ENCODE measurements at places on chromosomes 3 and 15.

DNA sequence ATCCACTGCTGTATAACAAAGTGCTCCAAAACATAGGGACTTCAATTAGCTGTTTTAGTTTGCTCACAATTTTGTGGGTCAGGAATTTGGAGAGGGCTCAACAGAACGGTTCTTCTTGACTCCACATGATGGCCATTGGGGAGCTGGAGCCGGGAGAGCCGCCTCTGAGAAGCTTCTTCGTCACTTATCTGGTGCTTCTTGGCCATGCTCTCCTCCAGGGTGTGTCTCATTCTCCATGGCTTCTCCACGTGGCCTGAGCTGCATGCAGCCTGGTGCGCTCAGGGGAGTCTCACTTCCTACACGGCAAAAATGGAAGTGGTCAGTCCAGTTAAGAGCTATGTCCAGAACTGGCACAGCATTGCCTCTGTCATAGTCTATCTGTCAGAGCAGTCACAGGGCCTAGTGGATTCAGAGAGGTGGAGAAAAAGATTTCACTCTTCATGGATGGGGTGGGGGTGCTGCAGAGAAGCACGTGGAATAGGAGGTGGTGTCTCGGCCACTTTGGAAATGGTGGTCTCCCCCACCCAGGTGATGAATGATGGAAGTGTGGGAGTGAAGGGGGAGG lies 26.3 kb upstream of the PRR23E start:
- DNase-seq, result no peak

DNA sequence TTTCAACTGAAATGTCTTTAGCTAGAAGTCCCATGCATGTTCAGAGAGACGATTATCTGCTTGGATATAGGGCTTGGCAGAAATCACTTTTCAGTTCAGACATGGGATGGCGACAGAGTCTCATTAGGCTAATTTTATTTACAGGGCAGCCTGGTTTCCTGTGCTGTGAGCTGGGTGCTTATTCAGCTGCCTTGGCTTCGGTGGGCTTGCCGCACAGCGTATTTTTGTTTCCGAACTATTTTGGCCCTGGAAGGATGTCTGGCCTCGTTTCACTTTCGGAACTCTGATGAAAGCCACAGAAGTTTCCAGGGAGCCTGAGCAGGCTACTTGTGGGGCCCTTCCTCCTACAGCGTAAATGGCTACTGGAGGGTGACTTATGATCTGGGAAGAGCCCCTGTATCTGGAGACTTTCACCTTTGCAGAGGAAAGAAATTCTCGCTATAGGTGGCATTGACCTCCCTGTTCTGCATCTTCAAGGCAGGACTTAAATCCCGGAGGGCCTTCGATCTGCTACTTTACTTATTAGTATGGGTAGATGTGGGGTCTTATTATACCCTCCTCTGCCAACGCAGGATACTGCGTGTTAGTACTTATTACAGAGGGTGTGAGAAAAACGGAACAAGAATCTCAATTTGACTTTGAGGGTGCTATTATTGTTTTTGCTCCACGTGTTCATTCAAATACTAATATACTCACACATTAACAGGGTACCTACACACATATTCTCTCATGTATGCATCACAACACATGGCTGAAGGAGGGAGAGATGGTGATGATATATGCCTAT lies 364.0 kb upstream of the RBMS3 start:
- no peak for DNase-seq

- DNase-seq, result no peak
Observed at GRCh38 chr3:41525303-41526064, 326.2 kb downstream of the CTNNB1 start.

DNA sequence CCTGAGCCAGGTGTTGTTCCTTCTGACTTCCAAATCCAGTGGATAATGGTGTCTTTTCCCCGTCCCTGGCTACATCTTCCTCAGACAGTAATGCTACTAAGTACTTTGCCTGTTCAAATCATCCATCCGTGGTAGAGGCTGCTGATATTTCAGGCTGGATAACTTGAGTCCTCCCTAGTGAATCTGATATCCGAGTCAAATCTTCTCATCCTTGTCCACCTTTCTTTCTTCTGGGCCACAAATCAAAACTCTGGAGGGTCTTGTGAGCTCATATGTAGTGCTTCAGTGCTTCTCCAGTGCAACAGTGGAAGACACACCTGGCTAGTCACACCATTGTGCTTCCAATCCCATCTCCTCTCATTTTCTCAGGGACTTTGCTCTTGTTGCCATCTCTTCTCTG lies 11.2 kb downstream of the SH3GL3 start:
- no peak for DNase-seq

- no peak for DNase-seq
Observed at GRCh38 chr3:134369861-134370596, 4.2 kb downstream of the AMOTL2 start.

GRCh38 chr15:31402511-31403056 lies 75.9 kb downstream of the KLF13 start:
- DNase-seq, result no peak

- no peak for DNase-seq
Observed at GRCh38 chr3:178690571-178690970, 154.3 kb downstream of the KCNMB2 start.

GRCh38 chr3:12148183-12148940 lies 10.3 kb downstream of the TIMP4 start:
- DNase-seq, result no peak

DNA sequence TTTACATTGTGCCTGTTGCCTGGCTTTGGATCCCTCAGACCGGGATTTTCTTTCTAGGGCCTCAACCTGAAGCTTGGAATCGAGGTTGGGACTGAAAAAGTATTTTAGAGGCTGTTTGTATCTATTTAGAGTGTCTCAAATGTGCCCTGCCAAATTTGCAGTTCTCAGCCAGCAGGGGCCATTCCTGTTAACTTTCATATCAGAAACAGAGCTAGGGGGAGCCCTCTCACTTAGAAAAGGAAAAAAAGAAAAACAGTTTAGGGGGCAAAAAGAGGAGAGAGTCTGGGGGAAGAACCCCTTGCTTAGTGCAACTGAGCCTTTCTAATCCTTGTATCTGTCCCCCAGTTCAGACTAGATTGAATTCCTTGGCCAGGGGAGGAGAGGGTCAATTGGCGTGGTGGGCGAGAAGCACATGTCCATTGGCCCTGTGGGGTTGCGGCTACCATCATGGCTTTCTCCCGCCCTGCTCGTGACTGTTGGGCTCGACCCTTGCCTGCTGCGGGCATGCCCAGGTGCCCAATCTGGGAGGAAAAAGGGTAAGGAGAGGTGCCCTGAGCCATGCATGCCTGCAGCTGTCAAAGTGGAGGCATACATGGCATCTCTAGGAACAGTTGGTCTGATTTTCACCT lies 101.6 kb downstream of the CFAP44 start:
- DNase-seq, result no peak

DNA sequence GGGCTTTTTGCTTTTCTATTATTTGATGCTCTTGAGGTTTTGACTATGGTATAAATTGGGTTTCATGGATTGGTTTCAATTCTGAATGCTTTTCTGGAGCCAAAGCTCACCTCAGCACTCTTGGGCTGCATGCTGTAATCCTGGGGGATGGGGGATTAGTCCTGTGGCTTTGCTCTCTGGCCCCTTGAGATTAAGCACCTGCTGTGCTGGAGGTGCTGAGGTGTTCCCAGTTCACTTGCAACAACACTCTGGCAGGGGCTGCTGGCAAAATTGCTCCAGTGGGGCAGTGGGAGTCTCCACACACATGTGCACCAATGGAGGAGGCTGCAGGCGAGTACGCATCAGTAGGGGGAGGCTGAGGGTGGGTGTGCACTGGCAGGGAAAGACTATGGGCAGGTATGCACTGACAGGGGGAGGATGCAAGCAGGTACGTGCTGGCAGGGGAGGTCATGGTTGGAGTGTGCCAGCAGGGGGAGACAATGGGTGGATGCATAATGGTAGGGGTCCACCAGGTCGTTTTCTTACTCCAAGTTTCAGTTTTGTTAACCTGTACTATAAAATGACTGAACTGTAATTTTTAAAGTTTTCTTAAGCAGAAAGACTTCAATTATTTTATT lies 489.2 kb downstream of the FGF12 start:
- no peak for DNase-seq

- no peak for DNase-seq
Observed at GRCh38 chr3:112086875-112087524, 811 bp downstream of the C3orf52 start.

DNA sequence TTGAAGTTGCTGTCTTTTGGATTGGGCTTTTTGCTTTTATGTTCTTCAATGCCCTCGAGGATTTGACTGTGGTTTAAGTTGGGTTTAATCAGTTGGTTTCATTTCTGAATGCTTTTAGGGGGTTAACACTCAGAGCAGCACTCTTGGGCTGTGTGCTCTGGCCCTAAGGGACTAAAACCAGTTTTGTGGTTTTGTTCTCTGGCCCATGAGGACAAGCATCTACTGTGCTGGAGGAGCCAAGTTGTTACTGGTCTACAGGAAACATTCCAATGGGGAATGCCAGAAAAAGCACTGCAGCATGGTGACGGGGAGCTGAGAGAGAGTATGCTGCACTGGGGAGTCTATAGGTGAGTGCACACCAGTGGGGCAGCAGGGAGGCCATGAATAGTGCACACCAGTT lies 596.9 kb downstream of the ZBBX start:
- DNase-seq, result no peak

- DNase-seq, result no peak
Observed at GRCh38 chr15:96544162-96544756, 213.8 kb downstream of the NR2F2 start.

GRCh38 chr3:133475245-133476010 lies 75.6 kb downstream of the BFSP2 start:
- DNase-seq, result no peak

GRCh38 chr3:135538123-135538522 lies 427.4 kb upstream of the PPP2R3A start:
- DNase-seq, result no peak

DNA sequence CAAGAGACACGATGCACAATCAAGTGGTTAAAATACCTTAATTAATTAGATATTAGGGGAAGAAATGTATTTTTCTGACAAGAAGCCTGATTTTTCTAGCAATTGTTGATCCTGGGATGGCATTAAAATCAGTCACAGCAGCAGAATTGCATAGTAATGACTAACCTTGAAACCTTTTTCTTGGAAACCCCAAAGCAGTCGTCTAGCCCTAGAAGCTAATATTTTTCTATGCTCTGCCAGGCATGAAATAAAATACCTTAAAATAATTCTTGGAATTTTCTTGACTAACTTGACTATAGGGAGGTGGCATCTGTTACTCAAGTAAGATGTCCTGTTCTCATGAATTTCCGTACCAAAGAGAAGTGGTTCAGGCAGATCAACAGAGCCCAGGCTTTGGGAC lies 204.1 kb downstream of the THRB start:
- no peak for DNase-seq

GRCh38 chr15:28946803-28947202 lies 61.0 kb downstream of the APBA2 start:
- DNase-seq, result no peak

DNA sequence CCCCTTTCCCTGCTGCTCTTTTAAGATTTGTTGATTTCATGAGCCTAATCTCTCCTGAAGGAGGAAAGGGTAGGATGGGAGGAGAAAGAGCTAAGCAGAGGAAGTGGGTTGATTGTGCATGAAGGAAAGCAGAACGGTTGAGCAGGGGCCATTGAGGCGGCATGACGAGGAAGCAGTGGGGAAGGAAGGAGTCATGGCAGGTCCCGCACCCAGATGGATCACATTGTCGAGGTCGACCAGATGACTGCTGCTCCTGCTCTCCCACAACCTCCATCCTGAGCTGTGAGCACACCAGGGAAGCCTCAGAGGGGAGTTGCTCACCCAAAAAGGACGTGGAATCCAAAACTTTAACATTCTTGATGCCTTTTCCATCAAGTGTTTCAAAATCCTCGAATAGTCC lies 42.8 kb downstream of the ABTB1 start:
- no peak for DNase-seq

- no peak for DNase-seq
Observed at GRCh38 chr3:72439321-72440183, 408.7 kb downstream of the SHQ1 start.

DNA sequence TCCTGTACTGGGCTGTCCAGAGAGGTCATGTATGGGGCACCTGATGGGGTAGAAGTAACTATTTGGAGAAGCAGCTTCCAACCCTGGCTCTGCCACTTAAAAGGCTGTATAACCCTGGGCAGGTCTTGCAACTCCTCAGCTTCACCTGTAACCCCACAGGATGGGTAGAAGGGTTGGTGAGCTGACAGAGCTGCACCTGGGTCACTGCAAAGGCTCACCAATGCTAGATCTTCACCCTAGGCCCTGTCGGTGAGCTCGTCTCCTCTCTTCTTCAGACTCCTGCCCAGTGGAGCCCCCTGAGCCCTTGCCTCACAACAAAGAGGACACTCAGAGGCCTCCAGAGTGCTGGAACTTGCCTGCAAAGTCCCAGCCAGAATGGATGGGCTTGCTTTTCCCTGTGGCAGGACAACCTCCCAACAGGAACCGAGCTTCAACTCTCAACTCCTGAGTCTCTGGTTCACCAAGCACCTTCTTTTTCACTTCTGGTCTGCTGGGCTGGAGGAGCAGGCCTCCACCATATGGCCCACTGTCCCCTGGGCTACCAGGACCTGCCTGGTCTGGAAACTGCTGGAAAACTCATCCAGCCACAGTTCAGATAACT lies 45.9 kb downstream of the XXYLT1 start:
- DNase-seq, result no peak

GRCh38 chr3:71120012-71120411 lies 463.5 kb downstream of the FOXP1 start:
- DNase-seq, result no peak

DNA sequence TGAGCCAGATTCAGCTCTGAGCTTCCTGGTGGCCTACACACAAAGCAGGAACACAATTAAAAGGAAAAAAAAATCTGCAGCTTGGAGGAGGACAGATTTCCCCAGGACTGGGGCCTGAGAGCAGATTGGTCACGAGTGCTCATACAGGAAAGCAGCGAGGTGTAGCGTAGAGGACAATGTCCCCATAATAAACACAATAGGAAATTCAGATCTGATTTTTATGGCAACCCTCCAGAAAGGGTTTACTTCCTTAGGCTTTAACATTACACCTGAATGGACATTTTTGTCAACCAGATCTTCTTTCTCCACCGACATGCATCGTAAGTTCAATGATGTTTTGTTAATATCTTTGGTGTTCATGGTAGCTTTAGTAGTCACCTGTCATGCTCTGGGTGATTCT lies 23.3 kb downstream of the SLC6A20 start:
- no peak for DNase-seq

- DNase-seq, result no peak
Observed at GRCh38 chr3:71152892-71153265, 430.6 kb downstream of the FOXP1 start.

GRCh38 chr3:20861454-20861853 lies 675.4 kb upstream of the SGO1 start:
- DNase-seq, result no peak

GRCh38 chr3:138653567-138653966 lies 45.0 kb downstream of the FAIM start:
- DNase-seq, result no peak

DNA sequence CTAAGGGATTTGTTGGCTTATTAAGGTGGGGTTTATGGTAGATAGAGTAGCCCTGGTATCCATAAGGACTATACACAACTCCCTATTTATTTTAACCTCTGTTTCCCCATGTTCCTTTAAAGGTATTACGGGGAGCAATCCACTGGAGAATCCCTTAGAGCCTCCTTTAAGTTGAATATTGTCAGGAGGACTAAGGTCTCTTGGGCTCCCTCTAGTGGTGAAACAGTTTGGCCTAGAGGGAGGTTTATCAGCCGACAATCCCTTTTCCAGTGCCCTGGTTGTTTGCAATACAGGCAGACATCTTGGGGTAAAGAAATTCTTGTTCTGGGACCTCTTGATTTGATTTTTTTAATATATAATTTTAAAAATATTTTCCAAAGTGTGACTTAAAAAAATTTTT lies 12.9 kb downstream of the OPA1 start:
- DNase-seq, result no peak

GRCh38 chr3:46895204-46895660 lies 17.7 kb downstream of the PTH1R start:
- no peak for DNase-seq

GRCh38 chr3:105933871-105934270 lies 65.1 kb upstream of the CBLB start:
- no peak for DNase-seq
